ENCODE measurements at places on chromosomes 7 and 10. TPM values are rescaled to one million over a fixed set of nuclear protein-coding genes. Genes with fewer than 3 reads are reported as not detected.

The LIPN gene
- not detected for total RNA-seq

The TRIL gene
- not detected for total RNA-seq

The DENND10 gene
- total RNA-seq: 61.7 TPM

The AKR1E2 gene
- total RNA-seq: 6.6 TPM

The FAM170B gene
- total RNA-seq: not detected

The KIF11 gene
- total RNA-seq: 36.7 TPM

The OLAH gene
- 0.40 TPM for total RNA-seq

The PNLIPRP2 gene
- total RNA-seq: not detected

The LEP gene
- total RNA-seq: not detected

The CREB5 gene
- 5.3 TPM for total RNA-seq

The TRIM73 gene
- 1.7 TPM for total RNA-seq

The TFPI2 gene
- 308 TPM for total RNA-seq

The EGFR gene
- total RNA-seq: 109 TPM

The RBM20 gene
- total RNA-seq: 2.6 TPM

The SPDYE2B gene
- not detected for total RNA-seq

The GPC2 gene
- total RNA-seq: 0.84 TPM

The ITPRID1 gene
- not detected for total RNA-seq

The NYAP1 gene
- 2.8 TPM for total RNA-seq

The COBL gene
- 5.0 TPM for total RNA-seq

The ZCWPW1 gene
- 1.1 TPM for total RNA-seq

The GJD4 gene
- not detected for total RNA-seq

The HMX3 gene
- total RNA-seq: not detected

The LIPJ gene
- not detected for total RNA-seq

The CCDC172 gene
- not detected for total RNA-seq

The TAS2R5 gene
- total RNA-seq: 0.51 TPM
